Activated CD8-positive, alpha-beta memory T cell treated with anti-CD3 and anti-CD28 coated beads, Interleukin-2, amount 50 U/mL, for 4 hours (primary cell): ENCODE measurements at places on chromosomes 7 and 10.

- no peak for DNase-seq
Measured at GRCh38 chr7:107597582-107597916, 17.5 kb downstream of the BCAP29 start.

DNA sequence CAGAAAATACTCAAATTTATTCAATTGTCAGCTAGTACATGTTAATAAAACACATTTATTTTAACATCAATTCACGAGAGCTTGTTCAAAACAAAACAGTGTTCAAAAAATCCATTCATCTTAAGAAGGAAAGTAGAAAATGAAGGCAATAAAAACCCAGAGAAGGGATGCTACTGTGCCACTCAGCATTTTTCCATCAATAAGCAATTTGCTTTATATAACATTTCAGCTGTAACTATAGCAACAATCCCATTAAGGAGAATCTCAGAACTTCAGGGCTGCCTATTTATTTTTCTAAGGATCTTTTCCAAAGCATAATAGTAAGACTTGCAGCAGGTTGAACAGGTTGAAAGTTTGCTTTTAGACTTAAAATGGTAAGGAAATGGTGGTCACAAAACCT lies 190.5 kb downstream of the PCLO start:
- DNase-seq = no peak

- DNase-seq = no peak
Measured at GRCh38 chr10:109953766-109954165, 30.5 kb upstream of the XPNPEP1 start.

- DNase-seq = no peak
Measured at GRCh38 chr10:2438248-2438939, 629.0 kb upstream of the PFKP start.

DNA sequence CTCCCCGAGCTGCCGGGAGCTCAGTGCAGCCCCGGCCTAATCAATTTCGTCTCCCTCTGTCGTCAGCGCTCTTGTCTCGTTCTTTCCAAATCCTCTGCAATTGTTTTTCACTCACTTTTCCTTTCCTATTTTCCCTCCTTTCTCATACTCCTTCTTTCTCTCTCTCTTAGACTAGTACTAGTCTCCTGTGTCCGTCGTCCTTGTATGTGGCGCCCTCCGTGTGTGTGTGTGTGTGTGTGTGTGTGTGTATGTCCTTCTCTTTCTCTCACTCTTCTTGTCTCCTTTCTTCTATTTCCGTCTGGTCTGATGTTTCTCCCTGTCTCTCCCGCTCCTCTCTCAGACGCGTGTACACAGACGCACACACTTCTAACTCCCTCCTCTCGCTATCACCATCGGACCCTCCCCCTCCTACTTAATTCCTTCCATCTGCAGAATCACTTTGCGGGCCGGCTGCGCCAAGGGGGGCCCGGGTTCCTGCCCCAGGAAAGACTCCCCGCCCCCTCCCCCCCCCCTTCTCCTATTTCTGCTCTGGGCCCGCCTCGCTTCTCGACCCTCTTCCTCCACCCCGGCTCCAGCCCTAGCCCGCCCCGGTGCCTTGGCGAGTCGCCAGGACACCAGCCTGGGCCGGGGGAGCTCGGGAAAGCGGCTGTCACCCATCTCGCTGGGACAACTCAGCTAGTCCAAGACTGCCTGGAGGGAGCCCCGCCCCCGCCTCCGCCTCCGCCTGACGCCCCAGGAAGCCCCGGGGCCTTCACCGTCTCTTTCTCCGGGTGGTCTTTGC lies 743 bp upstream of the ZCCHC24 start:
- DNase-seq = peak; percentile 33

- no peak for DNase-seq
Measured at GRCh38 chr10:66809402-66809801, 116.4 kb upstream of the LRRTM3 start.

DNA sequence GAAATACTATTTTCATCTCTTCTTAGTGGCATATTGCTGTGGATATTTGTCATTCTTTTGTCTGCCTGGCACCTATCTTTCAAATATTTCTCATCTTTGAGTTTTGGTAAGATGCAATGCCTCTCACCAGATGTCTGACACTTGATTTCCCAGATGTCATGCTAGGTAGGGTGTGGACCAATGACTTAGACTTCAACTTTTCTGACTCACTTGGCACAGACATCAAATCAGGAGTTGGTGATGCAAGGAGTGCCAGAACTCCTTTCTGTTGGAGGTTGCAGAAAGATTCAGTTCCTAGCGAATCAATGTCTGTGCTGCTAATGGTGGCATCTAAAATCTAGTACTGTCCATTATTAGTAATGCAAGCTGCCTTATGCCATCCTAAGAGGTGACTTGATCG lies 216.9 kb upstream of the FERD3L start:
- no peak for DNase-seq

DNA sequence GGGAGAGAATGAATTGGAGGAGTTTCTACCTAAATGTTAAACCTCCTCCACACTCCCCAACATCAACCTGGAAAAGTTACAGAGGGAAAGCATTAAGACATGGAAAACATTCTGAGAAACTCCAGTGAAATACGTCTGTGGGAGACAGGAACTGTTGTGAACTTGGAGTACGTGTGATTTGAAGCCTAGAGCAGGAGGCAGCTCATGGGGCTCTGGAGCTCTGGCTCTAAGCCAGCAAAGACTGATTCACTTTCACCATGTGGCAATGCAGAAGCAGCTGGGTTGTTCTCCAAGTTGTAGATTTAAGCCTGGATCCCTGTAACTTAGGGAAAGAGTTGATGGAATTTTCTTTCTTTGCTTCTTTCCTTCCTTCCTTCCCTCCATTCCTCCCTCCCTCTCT lies 503.2 kb downstream of the NRG3 start:
- no peak for DNase-seq

GRCh38 chr10:115918812-115919211 lies 354.2 kb downstream of the GFRA1 start:
- no peak for DNase-seq

- DNase-seq = no peak
Measured at GRCh38 chr10:133009218-133009950, 67.0 kb upstream of the CFAP46 start.

DNA sequence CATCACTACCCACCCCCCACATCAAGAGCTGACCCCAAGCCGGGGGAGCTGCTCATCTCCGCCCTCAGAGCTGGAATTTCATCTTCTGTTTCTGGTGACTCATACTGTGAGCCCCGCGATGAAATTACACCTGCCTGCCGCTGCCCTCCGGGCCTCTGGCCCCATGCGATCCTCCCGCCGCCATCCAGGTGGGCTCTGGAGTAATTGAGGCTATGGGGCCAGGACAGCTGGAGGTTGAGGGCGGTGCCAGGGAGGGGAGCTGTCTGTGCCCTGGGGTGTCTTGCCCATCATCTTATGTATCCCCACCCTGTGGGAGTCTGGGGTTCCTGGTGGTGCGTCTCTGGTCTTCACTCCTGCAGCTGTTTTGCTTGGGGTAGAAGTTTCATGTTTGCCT lies 9.0 kb downstream of the GTF2IRD1 start:
- DNase-seq = no peak

GRCh38 chr10:113240736-113241135 lies 290.7 kb downstream of the TCF7L2 start:
- no peak for DNase-seq

DNA sequence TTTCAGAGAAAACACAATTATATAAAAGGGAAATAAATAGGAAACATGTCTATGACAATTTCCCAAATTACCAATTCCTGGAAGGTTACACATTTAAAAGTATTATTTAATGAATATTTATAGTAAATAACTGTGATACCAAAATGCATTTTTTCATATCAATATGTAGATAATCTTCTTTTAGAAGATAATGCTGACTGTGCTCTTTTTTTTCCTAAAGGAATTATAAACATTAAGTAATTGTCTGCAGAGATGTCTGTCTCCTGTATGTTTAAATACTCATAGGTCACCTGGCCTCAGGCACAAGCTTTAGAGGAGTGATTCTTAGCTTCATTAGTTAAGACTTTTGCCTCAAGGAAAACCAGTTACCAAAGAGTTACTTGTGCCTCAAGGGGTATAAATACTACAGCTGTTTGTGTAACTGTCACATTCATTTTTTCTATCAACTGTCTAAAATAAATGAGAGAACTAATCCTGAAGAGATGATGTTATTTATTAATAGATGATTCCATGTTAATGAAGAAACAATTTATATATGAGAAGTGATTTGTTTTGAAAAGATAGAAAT lies 77.1 kb downstream of the DNAJC1 start:
- no peak for DNase-seq

GRCh38 chr7:111486472-111487142 lies 75.7 kb downstream of the IMMP2L start:
- no peak for DNase-seq

DNA sequence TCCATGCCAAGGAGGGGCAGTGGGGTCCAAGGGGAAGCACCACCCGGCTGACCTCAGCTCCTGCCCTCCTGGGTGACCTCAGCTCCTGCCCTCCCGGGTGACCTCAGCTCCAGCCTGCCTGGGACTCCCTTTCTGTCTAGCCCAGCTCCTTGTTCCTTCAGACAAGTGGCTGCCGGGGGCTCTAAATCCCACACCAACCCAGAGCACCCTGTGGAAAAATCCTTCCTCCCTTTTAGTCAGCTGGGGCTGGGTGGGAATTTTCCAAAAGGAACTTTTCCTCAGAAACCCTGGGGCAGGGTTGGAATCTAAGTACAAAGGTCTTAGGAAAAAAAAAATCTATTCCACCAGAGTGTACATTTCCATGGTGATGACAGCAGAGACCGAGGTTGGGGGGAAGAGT lies 36.3 kb downstream of the AKR1B1 start:
- DNase-seq = no peak

DNA sequence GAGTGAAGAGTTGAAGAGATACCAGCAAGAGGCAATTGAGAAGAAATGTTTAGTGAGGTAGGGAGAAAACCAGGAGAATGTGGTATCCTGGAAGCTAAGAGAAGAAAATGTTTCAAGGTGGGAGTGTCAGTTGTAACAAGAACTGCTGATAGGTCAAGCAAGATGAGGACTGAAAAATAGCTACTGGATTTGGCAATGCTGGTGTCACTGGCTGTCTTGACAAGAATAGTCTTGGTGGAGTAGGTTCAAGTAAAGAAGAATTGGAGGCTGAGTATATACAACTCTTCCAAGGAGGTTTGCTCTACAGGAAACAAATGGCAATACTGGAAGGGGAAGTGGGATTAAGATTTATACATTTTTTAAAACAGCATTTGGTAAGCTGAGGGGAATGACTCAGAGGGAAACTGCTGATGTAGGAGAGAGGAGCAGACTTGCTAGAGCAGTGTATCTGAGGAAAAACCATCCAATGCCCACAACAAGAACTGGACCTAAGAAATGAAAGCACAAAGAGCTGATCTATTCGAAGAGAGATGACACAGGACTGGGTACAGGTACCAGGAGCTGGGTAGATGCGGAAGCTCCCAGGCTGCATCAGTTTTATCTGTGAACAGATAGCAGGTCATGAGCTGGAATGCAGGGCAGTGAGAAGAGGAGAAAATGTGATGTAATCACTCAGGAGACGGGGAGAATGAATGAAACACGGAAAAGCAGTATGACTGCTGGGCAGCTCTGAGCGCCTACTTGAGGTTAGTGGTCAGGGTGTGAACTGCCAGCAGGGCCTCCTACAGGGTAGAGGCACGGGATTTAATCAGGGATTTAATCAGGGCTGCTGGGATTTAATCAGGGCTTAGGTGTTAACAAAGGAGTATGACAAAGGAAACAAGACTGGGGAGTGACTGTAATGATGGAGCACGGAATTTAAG lies 34.5 kb downstream of the FAM25A start:
- DNase-seq = no peak
